NCI-H345 (cell line): ENCODE measurements at places on chromosomes 13 and 19.

DNA sequence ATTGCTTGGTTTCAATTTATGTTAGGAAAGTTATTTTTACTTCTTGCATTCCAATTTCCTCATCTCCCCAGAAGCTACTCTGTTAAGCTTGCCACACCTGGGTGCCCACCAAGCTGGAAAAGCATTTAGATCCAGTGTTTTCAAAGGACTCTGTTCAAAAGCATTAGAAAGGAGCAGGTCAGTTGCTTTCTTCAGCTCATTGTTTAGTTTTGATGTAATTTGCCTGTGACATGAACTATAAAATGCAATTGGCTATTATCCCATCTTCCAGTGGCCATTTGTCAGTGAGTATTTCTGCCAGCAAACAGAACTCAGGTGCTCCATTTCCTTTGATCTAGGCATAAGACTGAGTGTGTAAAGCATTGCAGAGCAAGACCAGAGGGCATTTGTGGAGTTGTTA, 46.7 kb upstream of the RNF113B start:
- no peak for DNase-seq

DNA sequence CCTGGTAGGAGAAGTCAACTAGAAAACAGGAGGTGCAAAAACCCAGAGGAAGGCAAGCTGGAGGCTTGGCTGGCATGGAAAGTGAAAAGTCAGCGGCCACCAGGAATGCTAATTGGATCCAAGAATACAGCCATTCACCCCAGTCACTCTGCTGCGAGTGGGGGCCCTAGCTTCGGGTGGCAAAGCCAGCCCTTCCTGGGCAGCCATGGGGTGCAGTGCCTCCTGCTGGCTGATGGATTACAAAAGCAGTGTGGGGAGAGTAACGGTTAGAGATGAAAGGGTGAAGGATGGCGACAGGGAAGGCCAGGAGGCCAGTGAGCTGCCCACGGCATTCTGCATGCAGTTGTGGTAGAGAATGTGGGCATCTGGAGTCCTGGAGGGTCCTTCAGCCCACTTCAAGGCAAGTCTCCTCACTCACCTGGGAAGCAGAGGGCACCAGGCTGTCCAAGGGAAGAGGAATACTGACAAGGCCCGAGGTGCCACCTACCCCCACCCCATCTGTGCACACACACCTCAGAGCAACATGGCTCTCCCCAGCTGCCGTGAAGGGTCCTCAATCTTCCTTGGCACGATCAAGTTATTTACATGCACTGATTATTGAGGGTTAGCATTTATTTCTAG, 20.3 kb upstream of the EPHX3 start:
- DNase-seq = no peak

GRCh38 chr19:17475541-17476115, 5.3 kb downstream of the SLC27A1 start:
- no peak for DNase-seq

DNA sequence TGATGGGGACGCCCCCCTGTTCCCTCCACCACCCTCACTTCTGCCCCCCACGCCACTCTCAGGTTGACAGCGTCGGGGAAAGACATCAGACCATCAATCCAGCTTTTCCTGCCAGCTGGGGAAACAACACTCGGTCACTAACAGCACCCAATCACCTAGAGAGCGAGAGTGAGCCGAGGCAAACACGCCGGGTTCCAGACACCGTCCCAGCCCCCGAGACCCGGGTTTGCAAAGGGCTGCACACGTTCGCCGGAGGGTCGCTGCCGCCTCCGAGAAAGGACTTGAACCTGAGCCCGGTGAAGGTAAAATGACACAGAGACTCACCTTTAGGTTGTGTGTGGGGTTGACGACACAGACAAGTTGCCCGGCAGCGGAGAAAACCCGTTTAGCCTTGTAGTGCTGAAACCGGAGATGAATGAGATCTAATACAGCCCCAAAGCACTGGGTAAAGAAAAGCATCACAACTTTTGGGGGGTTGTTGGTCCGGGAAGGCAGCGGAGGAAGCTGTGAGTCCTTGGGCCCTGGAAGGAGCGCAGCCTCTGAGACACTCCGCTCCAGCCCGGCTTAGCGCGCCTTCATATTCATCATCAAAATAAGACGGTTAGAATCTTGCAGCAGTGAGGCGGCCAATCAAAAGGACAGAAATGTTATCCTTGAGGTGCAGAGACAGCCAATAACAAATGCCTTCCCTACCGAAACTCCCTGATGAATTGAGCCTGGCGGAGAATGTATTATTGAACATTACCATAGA, at the start of gene SIAH3:
TSS of gene SIAH3 (minus strand) at position 583 of the 751 bp plus-strand sequence. CDS start at position 459, 124 bp downstream.
- no peak for DNase-seq

- peak; percentile 25 for DNase-seq
Observed at GRCh38 chr19:2426611-2427428, 566 bp downstream of the TIMM13 start.

- no peak for DNase-seq
Observed at GRCh38 chr13:76329866-76330580, 556.2 kb downstream of the KCTD12 start.

- DNase-seq = peak; percentile 2
Observed at GRCh38 chr19:43425567-43426392, 11.1 kb downstream of the TEX101 start.

GRCh38 chr13:114285166-114285808, 3.9 kb downstream of the UPF3A start:
- no peak for DNase-seq

- no peak for DNase-seq
Observed at GRCh38 chr19:2077398-2077797, 18.7 kb downstream of the MOB3A start.

DNA sequence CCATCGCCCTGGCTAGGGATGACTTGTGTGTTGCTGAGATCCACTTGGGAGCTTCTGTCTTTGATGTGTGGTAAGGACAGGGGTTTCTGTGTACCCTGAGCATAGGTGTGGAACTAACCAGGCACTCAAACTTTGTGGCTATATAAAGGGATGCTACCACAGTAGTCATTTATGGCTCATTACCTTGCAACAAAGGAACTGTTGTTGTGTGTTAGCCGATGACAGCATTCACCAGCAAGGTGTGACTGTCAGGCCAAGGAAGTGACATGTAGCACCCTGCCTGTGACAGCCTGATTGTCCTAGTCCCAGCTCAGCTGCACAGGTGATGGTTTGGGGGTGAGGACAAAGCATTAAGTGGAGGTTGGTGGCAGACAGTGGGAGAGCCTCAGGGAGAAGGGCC, 73.6 kb downstream of the COG3 start:
- peak; percentile 60 for DNase-seq

DNA sequence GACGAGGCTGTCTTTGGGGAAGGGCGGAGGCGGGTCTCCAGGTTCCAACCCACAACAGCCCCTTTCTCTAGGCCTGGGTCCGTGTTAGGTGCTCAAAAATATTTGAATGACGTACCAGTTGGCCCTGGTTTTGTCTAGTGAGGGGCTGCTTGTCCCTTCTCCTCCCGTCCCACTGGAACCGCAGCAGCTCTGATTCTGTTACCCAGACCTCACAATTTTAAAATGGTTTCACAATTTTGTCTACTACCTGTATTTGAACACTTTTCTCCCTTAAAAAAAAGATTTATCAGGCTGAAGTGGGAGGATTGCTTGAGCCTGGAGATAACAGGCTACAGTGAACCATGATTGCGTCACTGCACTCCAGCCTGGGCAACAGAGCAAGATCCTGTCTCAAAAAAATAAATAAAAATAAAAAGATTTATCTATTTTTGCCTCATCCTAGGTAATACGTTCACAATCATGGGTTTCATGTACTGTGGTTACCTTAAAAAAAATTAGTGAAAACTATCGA, 1.3 kb upstream of the IRF2BP1 start:
- no peak for DNase-seq

DNA sequence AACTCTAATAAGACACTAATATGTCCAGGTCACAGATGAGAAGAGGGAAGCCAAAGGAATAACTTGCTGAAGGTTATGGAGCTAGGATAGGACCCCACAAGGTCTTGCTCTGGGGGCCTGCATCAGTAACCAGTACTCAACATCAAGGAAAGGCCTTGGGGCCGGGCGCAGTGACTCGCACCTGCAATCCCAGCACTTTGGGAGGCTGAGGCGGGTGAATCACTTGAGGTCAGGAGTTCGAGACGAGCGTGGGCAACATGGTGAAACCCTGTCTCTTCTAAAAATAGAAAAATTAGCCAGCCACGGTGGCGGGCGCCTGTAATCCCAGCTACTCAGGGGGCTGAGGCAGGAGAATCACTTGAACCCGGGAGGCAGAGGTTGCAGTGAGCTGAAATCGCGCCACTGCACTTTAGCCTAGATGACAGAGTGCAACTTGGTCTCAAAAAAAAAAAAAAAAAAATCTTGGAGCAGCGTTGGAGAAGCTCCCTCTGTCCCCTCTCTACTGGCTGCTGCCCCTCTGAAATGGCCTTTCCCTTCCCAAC, 1.8 kb downstream of the LONP1 start:
- DNase-seq = no peak

DNA sequence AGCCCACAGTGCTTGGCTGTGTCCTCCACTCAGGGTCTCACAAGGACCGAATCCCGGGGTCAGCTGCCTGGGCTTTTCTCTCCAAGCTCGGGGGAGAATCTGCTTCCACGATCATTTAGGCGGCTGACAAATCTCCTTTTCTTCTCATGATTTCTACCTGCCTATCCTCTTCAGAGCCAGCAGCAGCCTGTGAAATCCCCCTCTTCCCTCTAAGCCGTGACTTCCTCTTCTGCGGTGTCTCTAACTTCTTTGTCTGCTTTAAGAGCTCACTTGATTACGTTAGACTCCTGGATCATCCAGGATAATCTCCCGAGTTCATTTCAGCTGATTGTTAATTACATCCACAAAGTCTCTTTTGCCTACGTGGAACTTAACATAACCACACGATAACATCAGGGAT, 22.5 kb upstream of the ZNF845 start:
- no peak for DNase-seq

- no peak for DNase-seq
Observed at GRCh38 chr19:18073197-18073596, 13.5 kb downstream of the IL12RB1 start.

- DNase-seq = no peak
Observed at GRCh38 chr13:108463340-108463739, 166.1 kb upstream of the MYO16 start.

DNA sequence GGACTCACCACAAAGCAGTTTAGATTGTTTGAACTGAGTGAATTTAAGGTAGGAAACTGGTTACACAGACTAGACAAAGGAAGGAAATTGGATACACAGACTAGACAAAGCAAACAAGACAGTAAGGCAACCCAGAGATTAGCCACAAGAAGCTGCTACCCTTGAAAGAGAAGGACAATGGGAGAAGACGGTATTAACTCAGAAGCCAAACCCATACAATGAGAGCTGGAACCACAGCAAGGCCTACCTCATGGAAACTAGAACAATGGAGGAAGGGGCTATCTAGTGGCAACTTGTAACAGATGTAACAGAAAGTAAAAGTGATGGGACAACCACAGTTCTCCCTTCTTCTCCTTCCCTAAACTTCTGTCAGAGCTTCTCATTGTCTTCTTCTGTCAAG, 410.9 kb upstream of the SPRY2 start:
- DNase-seq = no peak

GRCh38 chr19:1929021-1929742, 11.8 kb upstream of the CSNK1G2 start:
- peak; percentile 81 for DNase-seq

GRCh38 chr19:55676889-55677505, 2.0 kb downstream of the EPN1 start:
- no peak for DNase-seq

GRCh38 chr19:45347570-45348366, 7.2 kb downstream of the KLC3 start:
- no peak for DNase-seq

GRCh38 chr19:47769534-47769933, 9.0 kb upstream of the SELENOW start:
- DNase-seq = no peak

DNA sequence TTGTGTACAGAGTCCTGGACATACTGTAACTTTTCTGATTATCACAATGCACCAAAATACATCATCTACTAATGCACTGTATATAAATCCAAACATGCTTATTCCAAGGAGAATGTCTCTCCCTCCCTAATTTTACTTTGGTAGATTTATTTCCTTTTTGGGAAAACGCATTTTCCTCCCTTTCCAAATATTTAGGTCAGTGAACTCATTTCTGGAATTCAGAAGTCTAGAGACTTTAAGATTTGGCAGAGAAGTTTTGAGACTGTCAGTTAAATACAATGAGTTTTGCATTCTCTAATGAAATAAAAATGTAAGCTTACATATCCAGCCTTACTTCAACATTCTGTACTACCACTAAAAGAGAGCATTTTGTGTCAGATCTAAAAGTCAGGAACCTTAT, 165.8 kb upstream of the EDNRB start:
- no peak for DNase-seq

- no peak for DNase-seq
Observed at GRCh38 chr13:111398715-111399299, 78.4 kb downstream of the TEX29 start.
